ENCODE measurements at places on chromosomes 5 and 9. TPM values are rescaled to one million over a fixed set of nuclear protein-coding genes. Genes with fewer than 3 reads are reported as not detected.

Gene PPP1R2B
- total RNA-seq: not detected

Gene DCP2
- 10.1 TPM for total RNA-seq

Gene PCDHA4
- 1.5 TPM for total RNA-seq

Gene GARIN3
- not detected for total RNA-seq

Gene BHMT
- not detected for total RNA-seq

Gene ALDOB
- not detected for total RNA-seq

Gene ADAMTSL1
- 0.13 TPM for total RNA-seq

Gene AQP3
- total RNA-seq: 15.2 TPM

Gene IL6ST
- 71.5 TPM for total RNA-seq

Gene PCDHB9
- total RNA-seq: 0.26 TPM

Gene PRLR
- 0.02 TPM for total RNA-seq

Gene ROR2
- total RNA-seq: 1.6 TPM

Gene SH3PXD2B
- total RNA-seq: 18.1 TPM

Gene PCDH1
- total RNA-seq: 3.7 TPM

Gene SLC36A3
- not detected for total RNA-seq

Gene ZDHHC21
- 2.7 TPM for total RNA-seq

Gene EIF4E1B
- not detected for total RNA-seq

Gene ECPAS
- 37.5 TPM for total RNA-seq

Gene PCDHB14
- 0.17 TPM for total RNA-seq

Gene DOLK
- 36.0 TPM for total RNA-seq

Gene DOK3
- 2.8 TPM for total RNA-seq

Gene SELENOP
- not detected for total RNA-seq

Gene TOR4A
- 28.4 TPM for total RNA-seq

Gene ALDH1B1
- 53.7 TPM for total RNA-seq

Gene MZB1
- not detected for total RNA-seq

Gene PRR16
- not detected for total RNA-seq

Gene CDC25C
- total RNA-seq: 10.5 TPM

Gene TAS2R1
- total RNA-seq: not detected

Gene C5orf47
- not detected for total RNA-seq

Gene PTRH1
- 18.8 TPM for total RNA-seq

Gene GMCL2
- total RNA-seq: not detected

Gene SPAG8
- total RNA-seq: 0.56 TPM

Gene RNF208
- total RNA-seq: 2.1 TPM

Gene NUTM2G
- not detected for total RNA-seq

Gene GLRA1
- total RNA-seq: not detected

Gene MRPL50
- 12.5 TPM for total RNA-seq

Gene PDZD2
- 0.21 TPM for total RNA-seq

Gene THBS4
- 0.14 TPM for total RNA-seq

Gene MAN2A1
- total RNA-seq: 10.5 TPM

Gene CTXN3
- total RNA-seq: not detected

Gene ATOSB
- total RNA-seq: 11.1 TPM

Gene PCDHGA4
- total RNA-seq: 0.16 TPM

Gene NPR3
- 19.6 TPM for total RNA-seq

Gene FOXD4L3
- total RNA-seq: not detected

Gene RNF183
- total RNA-seq: not detected

Gene ATG10
- 8.0 TPM for total RNA-seq

Gene SPINK4
- total RNA-seq: not detected

Gene GHR
- total RNA-seq: 0.06 TPM

Gene IGFBPL1
- 2.6 TPM for total RNA-seq

Gene ELOVL7
- 8.7 TPM for total RNA-seq

Gene DMRT2
- total RNA-seq: not detected

Gene MCIDAS
- total RNA-seq: 1.8 TPM

Gene IL5
- total RNA-seq: not detected

Gene SHOC1
- not detected for total RNA-seq

Gene UNC5A
- total RNA-seq: 0.61 TPM

Gene TRIM32
- 22.8 TPM for total RNA-seq

Gene AHRR
- total RNA-seq: 3.8 TPM
